Natural killer cell treated with Interleukin-12 subunit alpha and Interleukin-12 subunit beta and Interleukin-15 and Interleukin-18, amount 100 ng/mL, for 72 hours (primary cell): ENCODE measurements at places on chromosomes 7 and 10.

DNA sequence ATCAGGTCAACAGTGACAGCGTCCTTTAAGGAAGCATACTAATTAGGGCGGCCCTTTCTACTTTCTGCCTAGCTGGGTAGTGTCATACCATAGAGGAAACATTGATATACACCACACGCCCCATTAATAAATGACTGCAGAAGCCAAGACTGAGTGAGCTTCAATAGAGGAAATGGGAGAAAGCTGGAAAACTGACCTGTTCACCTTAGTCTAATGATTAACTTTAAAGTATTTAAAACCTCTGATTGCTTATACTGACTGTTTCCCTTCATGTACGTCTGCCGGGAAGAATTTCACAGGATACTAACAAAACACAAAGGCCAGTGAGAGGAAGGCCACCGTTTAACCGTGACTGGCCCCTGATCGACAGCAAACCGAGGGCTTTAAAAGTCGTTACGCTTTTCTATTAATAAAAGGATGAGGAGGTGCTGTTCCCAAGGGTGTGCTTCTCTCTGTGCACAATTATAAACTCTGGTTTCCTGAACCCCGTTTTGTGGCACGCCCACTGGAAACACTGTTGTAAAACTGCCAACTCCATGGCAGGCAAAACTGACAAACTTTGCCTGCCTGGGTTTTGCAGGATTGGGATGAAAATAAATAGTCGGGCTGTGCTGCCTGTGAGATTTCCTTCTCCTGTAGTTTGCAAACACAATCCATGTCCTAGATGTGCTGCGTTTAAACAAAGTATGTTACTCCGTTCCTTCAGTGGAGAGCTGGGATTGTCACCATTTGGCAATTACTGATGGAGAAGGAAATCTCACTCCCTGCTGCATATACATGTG, 137.6 kb downstream of the NRP1 start:
- DNase-seq: no peak

GRCh38 chr7:45349090-45349489, 191.5 kb downstream of the RAMP3 start:
- no peak for DNase-seq

DNA sequence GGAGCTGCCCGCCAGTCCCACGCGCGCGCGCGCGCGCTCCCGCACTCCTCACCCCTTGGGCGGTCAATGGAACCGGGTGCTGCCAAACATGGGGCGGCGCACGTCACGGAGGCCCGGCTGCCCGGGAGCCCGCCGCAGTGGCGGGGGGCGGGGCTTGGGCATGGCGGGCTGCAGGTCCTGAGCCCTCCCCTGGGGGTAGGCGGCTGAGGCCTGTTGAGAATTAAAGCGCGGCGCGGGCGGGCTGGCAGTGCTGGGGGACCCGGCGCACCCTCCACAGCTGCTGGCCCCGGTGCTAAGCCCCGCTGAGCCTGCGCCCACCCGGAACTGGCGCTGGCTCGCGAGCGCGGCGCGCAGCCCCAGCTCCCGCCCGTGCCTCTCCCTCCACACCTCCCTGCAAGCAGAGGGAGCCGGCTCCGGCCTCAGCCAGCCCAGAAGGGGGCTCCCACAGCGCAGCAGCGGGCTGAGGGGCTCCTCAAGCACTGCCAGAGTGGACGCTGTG, 634.2 kb downstream of the ANKRD7 start:
- peak; percentile 59 for DNase-seq

- DNase-seq: no peak
These were observed 7.5 kb downstream of the DUSP5 start for GRCh38 chr10:110505130-110505770.

DNA sequence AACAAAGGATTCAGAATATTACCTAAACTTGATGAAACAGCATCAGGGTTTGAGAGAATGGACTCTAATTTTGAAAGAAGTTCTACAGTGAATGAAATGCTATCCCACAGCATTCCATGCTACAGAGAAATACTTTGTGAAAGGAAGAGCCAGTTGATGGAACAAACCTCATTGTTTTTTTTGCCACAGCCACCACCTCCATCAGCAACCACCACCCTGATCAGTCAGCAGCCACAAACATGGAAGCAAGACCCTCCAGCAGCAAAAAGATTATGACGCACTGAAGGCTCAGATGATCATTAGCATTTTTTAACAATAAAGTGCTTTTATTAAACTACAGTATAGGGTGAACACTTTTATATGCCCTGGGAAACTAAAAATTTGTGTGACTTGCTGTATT, 98.7 kb downstream of the LRRC4 start:
- no peak for DNase-seq

DNA sequence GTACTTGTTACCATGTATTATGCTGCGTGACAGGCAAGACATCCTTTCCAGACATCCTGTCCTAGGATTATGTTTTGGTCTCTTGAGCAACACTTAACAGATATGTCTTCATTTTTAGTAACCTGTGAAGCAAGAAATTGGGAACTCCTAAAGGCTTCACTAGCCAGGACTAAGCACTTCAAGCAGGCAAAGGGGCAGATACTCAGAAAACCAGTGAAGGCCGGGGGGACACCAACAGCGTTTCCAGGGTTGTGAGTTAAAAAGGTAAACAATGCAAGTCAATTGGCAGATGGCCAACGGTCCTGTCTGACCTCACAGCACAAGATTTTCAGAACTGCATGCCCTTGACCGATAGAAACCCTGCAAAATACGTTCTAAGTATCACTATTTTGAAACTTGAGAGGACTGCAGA, 77.6 kb upstream of the SFMBT2 start:
- no peak for DNase-seq

DNA sequence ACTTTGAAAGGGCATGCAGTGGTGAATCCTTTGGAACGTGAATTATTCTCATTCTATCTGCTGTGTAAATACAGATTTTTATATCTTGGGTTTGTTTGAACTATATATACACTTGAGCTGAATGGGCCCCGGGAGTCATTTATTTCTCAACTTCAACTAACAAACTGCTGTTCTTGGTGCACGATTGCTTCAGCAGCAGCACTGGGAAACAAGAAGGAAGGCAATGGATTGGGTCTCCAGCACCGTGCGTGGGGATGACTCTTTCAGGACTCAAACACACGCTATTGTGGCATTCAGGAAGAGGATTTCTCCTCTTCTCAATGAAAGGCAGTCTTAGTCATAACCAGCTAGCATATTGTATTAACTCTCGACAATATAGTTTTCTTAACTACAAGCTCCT, 226.0 kb upstream of the NFE2L3 start:
- DNase-seq: no peak

- no peak for DNase-seq
These were observed 58.7 kb downstream of the ZRANB1 start for GRCh38 chr10:125000366-125001312.

- no peak for DNase-seq
These were observed 75.7 kb downstream of the RSU1 start for GRCh38 chr10:16741540-16741939.

GRCh38 chr10:109215291-109216075, 707.8 kb downstream of the XPNPEP1 start:
- no peak for DNase-seq
